Endothelial cell of umbilical vein (primary cell): ENCODE measurements at places on chromosomes 4 and X. TPM values are rescaled to one million over a fixed set of nuclear protein-coding genes. Genes with fewer than 3 reads are reported as not detected.

GRCh38 chr4:99071159-99071558, 17.4 kb downstream of the ADH5 start:
- DNase-seq: no peak

GRCh38 chrX:1546691-1547251, 9.8 kb upstream of the P2RY8 start:
- DNase-seq: no peak

- peak; percentile 7 for DNase-seq
These were observed 40.2 kb upstream of the NDNF start for GRCh38 chr4:121112530-121112929.

DNA sequence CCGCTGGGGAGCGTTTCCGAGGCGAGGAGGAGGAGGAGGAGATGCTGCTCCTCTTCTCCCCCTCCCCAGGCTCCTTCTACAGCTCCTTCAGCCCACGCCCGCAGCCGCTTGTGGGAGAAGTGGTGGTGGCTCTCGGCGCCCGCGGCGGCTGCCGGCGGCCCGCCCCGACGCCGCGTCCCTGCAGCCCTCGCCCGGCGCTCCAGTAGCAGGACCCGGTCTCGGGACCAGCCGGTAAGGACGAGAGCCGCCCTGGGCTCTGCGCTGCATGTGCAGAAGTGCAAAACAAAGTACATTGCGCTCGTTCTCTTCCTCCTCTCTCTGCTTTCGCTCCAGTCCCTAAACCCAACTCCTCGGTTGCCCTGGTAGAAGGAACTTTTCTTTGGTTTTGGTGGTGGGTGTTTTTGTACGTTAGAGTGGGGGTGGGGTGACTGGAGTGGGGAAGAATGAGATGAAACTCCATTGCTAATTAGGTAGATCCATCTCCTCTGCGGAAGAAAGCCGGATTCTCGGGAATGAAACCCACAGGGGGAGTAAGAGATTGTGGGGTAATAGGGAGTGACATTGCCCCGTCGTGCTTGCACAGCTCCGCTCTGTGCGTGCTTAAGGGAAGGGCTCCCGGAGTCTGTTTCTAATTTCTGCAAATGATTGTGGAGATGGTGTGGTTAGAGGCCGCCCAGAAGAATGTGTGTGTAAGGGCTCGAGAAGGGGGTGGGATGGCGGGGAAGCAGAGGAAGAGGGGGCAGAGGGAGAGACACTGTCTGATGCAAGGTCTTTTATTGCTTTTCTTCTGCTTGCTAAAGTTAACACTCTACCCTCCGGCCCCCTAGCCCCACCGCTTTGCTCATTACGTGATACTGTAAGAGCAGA, 677 bp downstream of the PTPN13 start:
- DNase-seq: peak; percentile 56

- DNase-seq: no peak
These were observed 667 bp downstream of the PTTG2 start for GRCh38 chr4:37960679-37961450.

- no peak for DNase-seq
These were observed 836.7 kb upstream of the EPHA5 start for GRCh38 chr4:66506985-66507384.

DNA sequence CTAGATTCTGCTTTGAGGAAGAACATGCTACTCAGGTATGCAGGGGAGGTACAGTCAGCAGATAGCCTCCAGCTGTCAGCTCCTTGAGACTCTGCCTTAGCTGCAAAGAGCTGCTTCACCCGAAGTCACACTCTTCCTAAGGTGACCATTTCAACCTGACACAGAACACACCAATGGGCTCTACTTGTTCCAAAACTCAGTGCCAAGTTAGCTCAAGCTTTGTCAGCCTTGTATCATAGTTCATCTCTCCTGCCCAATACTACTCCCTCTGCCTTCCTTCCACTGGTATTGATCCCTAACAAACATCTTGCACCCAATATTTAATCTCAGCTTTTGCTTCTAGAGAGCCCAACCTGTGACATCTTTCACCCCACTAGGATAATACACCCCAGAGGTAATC, 7.8 kb upstream of the SMARCA1 start:
- no peak for DNase-seq

GRCh38 chrX:39212456-39212855, 411.2 kb downstream of the MID1IP1 start:
- DNase-seq: no peak

DNA sequence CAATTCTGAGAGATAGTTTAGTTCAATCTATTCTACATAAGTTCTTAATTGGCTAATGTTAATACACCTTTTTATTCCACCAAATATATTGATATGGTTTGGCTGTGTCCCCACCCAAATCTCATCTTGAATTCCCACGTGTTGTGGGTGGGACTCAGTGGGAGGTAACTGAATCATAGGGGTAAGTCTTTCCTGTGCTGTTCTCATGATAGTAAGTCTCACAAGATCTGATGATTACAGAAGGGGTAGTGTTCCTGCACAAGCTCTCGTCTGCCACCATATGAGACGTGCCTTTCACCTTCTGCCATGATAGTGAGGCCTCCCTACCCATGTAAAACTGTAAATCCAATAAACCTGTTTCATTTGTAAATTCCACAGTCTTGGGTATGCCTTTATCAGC, 11.3 kb downstream of the PPA2 start:
- DNase-seq: no peak

DNA sequence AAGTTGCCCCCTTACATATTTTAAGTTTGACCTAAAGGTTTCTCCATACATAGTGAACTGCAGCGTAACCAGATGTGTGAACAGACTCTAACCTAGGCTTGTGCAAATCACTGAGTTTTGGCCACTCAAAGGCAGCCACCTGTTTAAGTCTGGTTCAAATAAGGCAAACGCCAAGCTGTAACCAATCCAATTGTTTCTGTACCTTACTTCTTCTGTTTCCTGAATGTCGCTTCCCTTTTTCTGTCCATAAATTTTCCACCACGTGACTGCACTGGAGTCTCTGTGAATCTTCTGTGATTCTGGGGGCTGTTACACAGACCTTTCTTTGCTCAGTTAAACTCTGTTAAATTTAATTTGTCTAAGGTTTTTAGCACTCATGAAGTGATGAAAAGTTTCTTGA, 618.8 kb downstream of the GLUD2 start:
- no peak for DNase-seq

DNA sequence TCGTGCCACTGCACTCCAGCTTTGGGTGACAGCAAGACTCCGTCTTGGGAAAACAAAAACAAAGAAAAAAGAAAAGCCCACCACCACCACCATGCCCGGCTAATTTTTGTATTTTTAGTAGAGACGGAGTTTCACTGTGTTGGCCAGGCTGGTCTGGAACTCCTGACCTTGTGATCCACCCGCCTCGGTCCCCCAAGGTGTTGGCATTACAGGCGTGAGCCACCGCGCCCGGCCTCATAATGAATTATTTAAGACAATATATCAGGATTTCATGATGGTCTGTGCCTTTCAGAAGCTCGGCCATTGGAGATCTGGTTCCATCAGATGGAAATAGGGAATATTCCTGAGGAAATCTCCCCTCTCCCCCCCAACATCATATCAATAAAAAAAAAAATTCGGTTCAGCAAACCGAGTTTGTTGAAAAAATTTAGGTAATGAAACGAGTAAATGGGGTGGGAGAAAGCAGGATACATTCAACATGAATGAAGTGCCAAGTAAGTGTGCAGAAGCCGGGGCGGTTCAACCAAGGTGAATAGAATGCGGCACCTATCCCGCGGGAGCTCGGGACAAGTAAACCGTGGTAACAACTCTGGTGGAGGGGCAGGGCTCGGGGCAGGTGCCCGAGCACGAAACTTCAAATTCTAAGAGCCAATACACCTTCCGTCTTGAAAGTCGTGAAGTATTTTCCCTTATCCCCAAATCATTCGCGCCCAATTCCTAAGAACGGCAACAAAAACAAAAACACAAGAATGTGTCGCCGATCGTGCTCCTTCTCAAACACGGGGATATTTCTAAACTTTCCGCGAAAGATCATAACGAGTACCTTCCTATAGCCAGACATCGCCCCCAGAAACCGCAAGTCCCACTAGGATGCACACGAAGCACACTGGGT, 773 bp upstream of the TXLNG start:
- DNase-seq: no peak

GRCh38 chr4:184553891-184554290, 79.5 kb upstream of the IRF2 start:
- no peak for DNase-seq

GRCh38 chr4:88537709-88538108, 14.1 kb upstream of the PYURF start:
- DNase-seq: no peak

DNA sequence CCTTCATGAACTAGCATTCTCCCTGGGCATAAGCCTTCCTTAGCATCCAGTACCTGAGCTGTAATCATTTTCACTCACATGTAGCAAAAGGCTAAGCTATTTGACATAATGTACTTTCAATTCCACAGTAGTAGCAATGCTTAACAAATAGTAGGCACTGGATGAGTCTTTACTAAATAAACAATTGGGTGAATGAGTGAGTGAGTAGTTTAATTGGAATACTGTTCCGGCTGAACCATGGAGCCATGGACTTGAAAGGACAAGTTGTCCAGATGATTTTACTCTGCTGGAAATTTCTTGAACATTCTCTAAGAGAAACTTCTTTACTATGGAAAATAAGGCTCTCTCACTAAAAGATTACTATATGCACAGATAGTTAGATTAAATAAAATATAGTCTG, 159.3 kb downstream of the FAM47B start:
- DNase-seq: no peak

DNA sequence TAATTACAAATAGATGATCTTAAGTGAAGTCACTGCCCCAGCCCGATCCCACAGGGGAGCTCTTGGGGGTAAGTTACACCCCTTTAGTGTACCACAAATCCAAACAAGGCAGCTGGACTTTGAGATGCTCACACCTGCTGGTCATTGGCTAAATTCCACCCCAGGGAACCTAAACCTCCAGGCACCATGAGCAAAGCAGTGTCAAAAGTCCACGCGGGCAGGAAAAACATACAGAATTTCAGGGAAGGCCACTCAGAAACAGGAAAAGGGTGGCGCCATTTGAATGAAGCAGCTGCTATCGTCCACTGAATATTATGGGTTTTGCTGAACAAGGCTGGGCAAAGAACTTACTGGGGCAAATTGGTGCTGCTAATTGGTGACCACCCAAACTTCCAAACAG, 30.9 kb downstream of the SUPT20HL1 start:
- DNase-seq: no peak

DNA sequence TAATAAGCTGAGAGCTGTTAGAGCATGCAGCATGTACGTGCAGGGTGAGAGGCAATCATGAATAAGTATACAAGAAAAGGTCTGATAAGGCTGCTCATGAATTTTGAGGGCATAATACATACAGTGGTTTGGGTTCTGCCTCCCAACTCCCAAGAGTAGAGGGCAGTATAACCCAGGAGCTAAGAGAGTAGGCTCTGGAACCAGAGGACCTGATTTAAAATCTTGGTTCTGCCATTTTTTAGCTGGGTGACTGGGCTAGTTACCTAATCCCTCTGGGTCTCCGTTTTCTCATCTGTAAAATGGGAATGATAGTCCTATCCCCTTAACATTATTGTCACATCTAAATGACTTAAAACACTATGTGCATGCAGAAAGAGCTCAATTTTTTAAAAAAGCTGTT, 85.3 kb downstream of the LNX1 start:
- peak; percentile 23 for DNase-seq

DNA sequence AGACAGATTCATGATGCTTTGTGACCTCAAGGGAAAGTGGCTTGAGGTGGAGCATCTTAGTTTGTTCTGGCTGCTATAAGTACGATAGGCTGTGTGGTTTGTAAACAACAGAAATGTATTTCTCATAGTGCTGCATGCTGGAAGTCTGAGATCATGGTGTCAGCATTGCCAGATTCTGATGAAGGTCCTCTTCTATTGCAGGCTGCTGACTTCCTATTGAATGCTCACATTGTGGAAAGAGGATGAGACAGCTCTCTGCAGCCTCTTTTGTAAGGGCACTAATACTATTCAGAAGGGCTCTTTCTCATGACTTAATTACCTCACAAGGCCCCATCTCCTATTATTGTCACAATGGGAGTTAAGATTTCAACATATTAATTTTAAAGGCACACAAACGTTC, 1674.0 kb upstream of the PCDH7 start:
- no peak for DNase-seq

DNA sequence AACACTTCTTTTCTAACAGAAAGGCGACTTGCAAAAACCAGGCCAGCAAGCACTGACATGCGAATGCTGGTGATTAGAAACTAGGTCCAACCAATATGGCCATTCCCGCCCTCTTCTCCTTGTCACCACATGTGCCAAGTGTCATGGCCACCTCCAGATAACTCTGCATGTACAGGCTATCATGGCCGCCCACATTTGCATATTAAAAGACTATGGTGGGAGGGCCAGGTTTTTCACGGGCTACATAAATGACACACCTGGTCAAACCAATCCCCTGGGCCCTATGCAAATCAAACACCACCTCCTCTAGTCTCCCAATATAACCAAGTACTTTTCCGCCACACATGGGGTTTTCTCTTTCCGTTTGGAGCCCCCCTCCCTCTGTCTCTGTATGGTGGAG, 40.1 kb downstream of the NUDT11 start:
- no peak for DNase-seq

DNA sequence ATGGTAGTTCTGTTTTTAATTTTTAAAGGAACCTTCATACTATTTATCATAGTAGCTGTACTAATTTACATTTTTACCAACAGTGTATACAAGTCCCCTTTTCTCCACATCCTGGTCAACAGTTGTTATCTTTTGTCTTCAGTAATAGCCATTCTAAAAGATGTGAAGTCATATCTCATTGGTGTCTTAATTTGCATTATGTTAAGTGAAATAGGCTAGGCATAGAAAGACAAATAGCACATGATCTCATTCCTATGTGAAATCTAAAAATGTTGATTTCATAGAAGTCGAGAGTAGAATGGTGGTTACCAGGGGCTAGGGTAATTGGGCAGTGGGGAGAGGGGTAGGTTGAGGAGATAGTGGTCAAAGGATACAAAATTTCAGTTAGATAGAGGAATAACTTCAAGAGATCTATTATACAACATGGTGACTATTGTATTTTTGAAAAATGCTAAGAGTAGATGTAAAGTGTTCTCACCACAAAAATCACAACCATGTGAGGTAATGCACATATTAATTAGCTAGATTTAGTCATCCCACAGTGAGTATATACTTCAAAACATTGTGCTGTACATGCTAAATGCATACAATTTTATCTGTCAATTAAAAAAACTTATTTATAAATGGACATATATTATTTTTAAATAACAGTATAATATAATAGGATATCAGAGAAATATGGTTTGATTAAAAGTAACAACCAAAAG, 58.9 kb downstream of the DIAPH2 start:
- no peak for DNase-seq

DNA sequence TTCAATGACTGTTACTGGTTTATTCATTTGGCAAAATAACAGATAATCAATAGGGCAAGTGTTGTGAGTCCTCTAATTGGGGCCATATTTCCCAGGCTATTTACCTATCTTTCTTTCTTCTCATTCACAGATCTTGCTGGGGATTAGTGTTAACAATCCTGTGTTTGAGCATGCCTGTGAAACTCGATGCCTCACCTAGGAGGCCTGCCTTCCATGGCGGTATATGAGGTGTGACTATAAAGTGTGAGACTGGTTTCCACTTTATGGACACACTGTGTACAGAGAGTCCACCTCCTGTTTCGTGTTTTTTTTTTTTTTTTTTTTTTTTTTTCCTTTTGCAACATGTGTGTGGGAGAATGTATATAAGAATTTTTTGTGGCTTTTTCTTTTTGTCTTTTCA, 199.3 kb downstream of the BMPR1B start:
- no peak for DNase-seq

The ADH7 gene
- not detected in 2 replicates for total RNA-seq

The ADH1B gene
- not detected in 2 replicates for total RNA-seq

The KLB gene
- total RNA-seq: not detected in 2 replicates

The RAP1GDS1 gene
- total RNA-seq: 52.8 and 54.0 TPM in 2 replicates

The GRPR gene
- 0.28 TPM in 1 of 2 replicates, not detected in the other for total RNA-seq

The TIMM8A gene
- total RNA-seq: 15.2 and 17.5 TPM in 2 replicates

The PDGFC gene
- 5.3 and 6.7 TPM in 2 replicates for total RNA-seq

The AIMP1 gene
- total RNA-seq: 42.4 and 44.7 TPM in 2 replicates

The RBMX2 gene
- 21.1 and 21.9 TPM in 2 replicates for total RNA-seq
